NCI-H2081 (cell line): ENCODE measurements at places on chromosomes 2 and 18.

- DNase-seq = no peak
Observed at GRCh38 chr2:237863689-237864443, 4.4 kb downstream of the RAMP1 start.

- no peak for DNase-seq
Observed at GRCh38 chr2:240501531-240501991, 56.2 kb downstream of the ANKMY1 start.

- no peak for DNase-seq
Observed at GRCh38 chr2:2869553-2869952, 508.1 kb downstream of the EIPR1 start.

- DNase-seq = peak; percentile 88
Observed at GRCh38 chr2:164456619-164457018, 164.7 kb downstream of the GRB14 start.
